GM10248 (cell line): ENCODE measurements at places on chromosomes 1 and 21.

DNA sequence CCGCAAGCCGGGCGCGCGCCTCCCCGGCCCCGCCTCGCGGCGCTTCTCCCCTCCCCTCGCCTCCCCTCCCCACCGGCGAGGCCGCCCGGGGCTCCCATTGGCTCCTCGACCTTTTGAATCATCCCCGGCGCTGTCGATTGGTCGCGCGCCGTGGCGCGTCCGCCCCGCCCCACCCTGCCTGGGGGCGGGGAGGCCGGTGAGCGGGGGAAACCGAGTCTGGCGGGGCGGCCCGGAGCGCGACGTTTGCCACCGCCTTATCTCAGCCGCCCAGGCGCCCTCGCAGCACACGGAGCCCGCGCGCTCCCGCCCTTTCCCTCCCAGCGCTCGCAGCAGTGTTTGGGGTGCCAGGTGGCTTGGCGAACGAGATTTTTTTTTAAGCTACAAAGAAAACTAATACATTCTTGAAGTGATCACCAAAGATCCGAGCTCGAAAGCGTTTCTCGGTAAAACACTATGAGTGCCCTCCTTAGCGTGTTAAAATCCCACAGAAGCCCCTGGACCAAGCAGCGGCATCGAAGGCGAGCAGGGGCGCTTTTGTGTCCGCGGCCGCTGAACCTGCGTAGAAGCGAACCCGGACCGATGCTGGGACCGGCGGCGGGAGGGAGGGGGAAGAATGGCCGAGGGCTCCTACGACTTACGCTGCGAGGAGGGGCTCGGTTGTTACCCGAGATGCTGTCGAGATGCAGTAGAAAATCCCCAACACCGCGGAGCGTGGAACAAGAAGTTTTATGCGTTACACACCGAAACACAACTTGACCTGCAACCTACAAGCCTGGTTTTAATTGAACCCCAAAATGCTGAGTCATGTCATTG is 436 bp upstream of the LBR start:
- peak; percentile 96 for DNase-seq

GRCh38 chr1:181504399-181504842 is 21.1 kb downstream of the CACNA1E start:
- DNase-seq = peak; percentile 72

DNA sequence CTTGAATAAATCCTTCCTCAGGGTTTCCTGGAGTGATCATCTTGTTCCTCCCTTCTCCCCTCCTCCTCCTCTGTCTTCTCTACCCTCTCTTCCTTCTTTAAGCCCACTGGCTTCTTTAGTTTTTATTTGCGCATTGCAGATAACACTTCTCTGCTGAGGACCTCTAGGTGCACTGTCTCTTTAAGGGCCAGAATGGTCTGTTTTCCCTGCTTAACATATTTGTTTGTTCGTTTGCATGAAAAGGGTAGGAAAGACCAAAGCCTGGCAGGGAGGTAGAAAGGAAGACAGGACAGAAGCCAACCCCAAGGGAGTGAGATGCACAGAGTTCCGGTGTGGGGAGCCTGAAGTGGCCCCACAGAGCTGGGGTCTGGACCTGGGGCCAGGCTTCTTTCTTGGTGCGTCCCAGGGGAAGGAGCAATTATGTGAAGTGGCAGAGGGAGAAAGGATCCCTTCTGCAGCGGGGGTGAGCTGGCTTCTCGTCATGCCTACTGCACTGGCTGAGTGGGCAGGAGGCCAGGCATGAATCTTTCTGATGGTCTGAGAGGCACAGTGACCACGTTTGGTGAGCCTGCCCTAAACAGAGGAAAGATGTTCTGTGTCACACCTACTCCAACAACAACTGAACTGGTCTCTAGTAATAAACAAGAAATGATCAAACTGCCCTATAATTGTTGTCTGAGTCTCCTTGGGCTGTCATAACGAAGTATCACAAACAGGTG is 232.7 kb downstream of the KCNJ6 start:
- no peak for DNase-seq

DNA sequence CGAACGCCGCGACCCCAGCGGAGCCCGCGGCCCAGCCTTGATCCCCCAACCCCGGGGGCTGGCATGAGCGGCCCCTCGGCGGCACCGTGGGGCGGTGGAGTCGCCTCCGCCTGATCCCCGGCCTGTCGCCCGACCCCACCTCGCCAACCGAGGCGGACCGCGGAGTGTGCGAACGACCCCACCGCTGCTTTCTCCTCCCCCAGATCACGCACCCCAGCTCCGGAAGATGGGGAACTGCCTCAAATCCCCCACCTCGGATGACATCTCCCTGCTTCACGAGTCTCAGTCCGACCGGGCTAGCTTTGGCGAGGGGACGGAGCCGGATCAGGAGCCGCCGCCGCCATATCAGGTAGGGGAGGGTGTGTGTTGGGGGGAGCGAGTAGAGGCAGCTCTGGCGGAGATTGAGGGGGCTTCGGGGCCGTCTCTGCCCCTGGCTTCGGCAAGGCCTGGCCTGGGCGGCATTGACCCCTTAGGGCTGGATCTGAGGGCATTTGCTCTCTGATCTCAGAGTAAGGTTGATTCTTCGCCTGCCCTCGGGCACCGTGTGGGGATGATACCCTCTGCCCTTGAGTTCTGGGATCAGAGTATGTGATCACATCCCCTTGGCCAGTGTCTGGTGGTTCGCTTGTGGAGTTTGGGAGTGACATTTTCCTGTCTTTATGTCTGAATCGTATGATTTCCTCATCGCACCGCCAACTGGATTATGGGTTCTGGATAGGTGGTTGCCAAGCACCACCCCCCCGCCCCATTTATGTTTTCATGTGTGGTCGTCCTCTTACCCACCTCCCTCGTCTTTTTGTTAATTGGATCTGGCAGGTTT is 668 bp downstream of the RNF11 start:
- peak; percentile 33 for DNase-seq

DNA sequence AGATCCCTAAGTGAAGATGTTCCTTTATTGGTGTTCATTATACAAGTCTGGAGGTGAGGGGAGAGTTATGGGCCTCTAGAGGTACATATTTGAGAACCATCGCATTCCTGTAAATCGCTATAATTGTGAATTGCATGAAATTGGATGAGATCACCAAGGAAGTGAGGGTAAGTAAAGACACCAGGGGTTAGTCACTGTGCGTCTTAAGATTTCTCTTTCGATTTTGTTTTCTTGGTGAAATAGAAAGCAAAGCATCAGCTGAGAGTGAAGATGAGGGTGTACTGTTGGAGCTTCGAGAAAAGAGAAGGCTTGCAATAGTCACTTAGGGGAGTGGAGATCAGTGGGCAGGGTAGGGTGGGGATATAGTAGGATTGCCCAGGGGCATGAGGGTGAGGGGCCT is 82.1 kb downstream of the RAVER2 start:
- no peak for DNase-seq

- DNase-seq = no peak
Observed at GRCh38 chr1:230281556-230281955, 144.6 kb downstream of the PGBD5 start.

DNA sequence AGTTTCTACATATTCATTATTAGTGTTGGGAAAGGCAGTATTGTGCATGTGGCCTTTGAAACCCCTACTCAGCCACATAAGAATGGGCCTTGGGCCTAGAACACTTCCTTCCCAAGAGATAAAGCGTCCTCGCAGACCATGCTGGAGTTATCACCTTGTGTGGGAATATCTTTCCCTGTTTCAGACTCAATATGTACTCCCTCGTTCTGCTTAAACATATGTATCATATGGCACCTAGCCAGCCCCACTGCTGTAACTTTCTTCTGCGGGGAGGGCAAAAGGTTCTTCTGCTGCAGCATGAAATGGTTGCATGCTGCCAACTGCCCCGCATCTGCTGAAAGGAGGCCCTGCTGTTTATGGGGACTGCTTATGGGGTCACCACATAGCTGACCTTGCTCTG is 92.0 kb downstream of the CRB1 start:
- DNase-seq = no peak

DNA sequence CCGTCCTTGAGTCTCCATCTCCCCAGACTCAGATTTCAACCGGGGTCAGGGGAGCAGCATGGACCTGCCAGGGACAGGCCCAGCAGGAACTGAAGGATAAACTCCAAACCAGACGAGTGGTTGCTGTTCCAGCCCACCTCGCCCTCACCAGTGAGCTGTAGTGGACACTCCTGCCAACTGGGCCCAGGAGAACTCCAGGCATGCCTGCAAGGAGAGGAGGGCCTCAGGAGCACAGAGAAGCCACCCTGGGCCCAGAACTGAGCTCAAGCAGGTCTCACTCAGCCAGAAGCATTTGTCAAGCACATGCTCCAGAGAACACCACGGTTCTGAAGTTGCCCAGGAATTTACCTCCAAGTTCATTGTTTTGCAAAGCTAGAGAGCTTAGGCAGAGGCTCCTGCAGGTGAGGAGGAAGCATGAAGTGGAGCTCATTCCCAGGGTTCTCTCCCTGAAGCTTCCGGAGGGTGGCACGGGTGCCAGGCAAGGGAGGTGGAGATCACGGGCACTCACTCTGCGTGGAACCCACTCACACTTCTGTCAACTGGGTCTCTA is 61.0 kb downstream of the MATN1 start:
- DNase-seq = no peak

DNA sequence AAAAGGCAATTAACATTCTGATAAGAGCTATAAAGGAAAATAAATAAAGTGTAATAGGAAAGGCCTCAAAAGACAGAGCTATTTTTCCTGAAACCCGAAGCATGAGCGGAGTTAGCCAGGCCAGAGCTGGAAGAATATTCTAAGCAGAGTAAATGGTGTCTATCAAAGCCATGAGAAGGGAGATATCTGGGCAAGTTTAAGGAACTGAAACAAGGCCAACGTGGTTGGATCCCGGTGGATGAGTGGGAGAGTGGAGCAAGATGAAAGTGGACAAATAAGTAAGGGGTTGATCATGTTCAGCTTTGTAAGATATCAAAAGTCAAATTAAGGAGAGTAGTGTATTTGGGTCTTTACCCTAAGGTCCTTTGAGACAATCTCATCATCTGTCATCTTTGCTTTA is 234.0 kb downstream of the TM2D1 start:
- no peak for DNase-seq

DNA sequence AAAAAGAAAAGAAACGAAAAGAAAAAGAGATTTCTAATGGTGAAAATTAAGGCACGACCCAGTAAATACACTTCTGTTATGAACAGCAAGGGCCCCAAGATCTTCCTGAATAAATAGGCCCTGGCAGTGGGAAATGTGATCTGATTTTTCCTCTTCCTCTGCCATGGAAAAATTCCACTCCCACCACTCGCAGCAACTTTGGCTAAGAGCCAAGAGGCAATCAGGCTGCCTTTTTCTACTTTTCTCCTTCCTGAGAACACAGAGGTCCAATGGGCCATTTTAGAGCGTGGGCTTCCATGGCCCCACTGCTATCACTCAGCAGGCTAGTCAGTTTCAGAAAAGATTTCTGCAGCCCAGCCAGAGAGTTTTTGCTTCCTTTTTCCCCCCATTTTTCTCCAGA is 33.7 kb upstream of the AK4 start:
- no peak for DNase-seq

- DNase-seq = no peak
Observed at GRCh38 chr21:14675774-14676530, 129.8 kb upstream of the SAMSN1 start.

GRCh38 chr1:56934430-56935060 is 31.3 kb downstream of the C8B start:
- DNase-seq = no peak

DNA sequence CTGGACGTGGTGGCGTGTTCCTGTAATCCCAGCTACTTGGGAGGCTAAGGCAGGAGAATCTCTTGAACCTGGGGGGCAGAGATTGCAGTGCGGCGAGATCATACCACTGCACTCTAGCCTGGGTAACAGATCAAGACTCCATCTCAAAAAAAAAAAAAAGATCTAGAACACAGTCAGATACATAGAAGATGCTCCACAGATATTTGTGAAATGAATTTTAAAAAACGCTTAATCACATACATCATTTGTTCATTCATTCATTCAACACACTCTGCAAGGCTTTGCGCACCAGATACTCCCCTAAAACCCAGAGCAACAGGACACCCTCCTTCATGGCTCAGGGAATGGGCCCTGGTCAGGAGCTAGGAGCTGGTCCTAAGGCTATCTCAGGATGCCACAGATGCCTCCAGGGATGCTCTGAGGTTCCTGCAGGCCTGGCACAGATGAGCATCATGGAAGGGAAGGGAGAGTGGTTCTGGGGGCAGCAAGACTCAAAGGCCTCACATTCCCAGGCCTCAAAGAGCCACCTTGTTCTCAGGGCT is 6.4 kb downstream of the HSPG2 start:
- no peak for DNase-seq

DNA sequence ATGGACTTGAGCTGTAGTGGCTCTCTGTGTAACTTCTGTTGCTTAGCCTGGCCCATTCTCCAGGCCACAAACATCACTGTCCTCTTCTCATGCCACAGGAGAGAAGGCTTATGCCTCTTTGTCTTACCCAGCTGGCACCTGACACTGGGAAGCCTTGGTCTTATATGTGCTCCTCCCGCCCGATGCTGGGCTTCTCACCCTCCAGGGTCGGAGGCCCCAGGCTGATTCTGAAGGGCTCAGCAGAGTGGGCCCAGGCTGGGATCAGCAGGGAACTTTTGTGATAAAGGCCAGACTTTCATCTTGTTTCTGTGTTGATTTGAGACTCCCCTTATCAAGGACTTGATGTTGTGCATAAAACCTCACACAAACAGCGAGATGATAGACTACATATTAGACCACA is 29.8 kb downstream of the TRPM2 start:
- DNase-seq = no peak

- no peak for DNase-seq
Observed at GRCh38 chr1:116832308-116832931, 77.3 kb upstream of the PTGFRN start.

GRCh38 chr1:110464340-110464739 is 13.4 kb downstream of the PROK1 start:
- DNase-seq = no peak

DNA sequence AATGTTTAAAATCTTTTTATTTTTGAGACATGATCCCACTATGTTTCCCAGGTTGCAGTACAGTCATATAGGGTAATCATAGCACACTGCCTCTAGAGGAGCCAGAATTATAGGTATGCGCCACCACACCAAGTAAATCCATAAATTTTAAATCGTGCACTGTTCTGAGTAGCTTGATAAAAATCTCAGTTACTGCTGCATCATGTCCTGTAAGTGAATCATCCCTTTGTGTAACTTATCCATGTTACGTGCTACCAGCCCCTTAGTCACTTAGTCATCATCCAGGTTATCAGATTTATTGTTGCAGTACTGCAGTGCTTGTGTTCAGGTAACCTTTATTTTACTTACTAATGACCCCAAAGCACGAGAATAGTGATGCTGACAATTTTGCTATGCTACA is 1770.9 kb downstream of the BRINP3 start:
- DNase-seq = no peak

DNA sequence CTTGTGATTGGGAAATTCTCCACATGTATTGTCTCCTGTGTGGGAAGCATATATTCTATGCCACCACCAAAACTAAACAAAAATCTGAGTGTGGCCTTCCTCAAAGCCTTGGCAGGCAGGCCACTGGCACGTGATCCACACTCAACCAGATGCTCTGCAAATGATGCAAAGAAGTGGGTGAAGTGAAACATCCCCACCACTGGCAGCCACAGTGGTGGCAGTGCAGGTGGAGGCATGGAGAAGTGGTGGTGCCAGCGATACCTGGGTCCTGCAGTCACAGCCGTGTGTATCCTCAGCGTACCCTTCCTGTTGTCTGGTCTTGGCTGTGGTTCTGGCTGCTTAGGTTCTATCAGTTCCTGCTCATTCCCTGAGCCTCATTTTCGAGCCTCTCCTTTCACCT is 65.2 kb downstream of the PLPPR5 start:
- DNase-seq = no peak
